ENCODE measurements at places on chromosomes 1 and 21. TPM values are rescaled to one million over a fixed set of nuclear protein-coding genes. Genes with fewer than 3 reads are reported as not detected.

SPAG17 gene
- total RNA-seq, result not detected

VWA5B1 gene
- total RNA-seq, result not detected

TXNIP gene
- total RNA-seq, result 594 TPM

SERINC2 gene
- 20.5 TPM for total RNA-seq

TDRD5 gene
- not detected for total RNA-seq

SYT2 gene
- total RNA-seq, result not detected

GABRD gene
- not detected for total RNA-seq

FYB2 gene
- total RNA-seq, result not detected

SASS6 gene
- 1.2 TPM for total RNA-seq

VSIG8 gene
- total RNA-seq, result not detected

TTC4 gene
- 15.6 TPM for total RNA-seq

REN gene
- total RNA-seq, result not detected

CD1E gene
- not detected for total RNA-seq

DENND2C gene
- total RNA-seq, result 5.7 TPM

SPATA21 gene
- not detected for total RNA-seq

VASH2 gene
- 5.0 TPM for total RNA-seq

MANEAL gene
- total RNA-seq, result 2.1 TPM

OXCT2 gene
- total RNA-seq, result 0.09 TPM

GSTM1 gene
- not detected for total RNA-seq

C1orf185 gene
- not detected for total RNA-seq

DRAXIN gene
- total RNA-seq, result not detected

INSRR gene
- not detected for total RNA-seq

FCRL6 gene
- not detected for total RNA-seq

IL22RA1 gene
- total RNA-seq, result not detected

TMEM61 gene
- total RNA-seq, result not detected

DMRTA2 gene
- not detected for total RNA-seq

C1orf141 gene
- not detected for total RNA-seq

GCSAML gene
- total RNA-seq, result not detected

SLC44A5 gene
- 0.26 TPM for total RNA-seq

SELP gene
- not detected for total RNA-seq

CFAP141 gene
- total RNA-seq, result not detected

RRP1 gene
- total RNA-seq, result 19.2 TPM

Data from pericardium fibroblast (primary cell).